ENCODE measurements at places on chromosomes 2 and 18. TPM values are rescaled to one million over a fixed set of nuclear protein-coding genes. Genes with fewer than 3 reads are reported as not detected.

The ACMSD gene
- not detected for total RNA-seq

The SERPINB3 gene
- not detected for total RNA-seq

The ERLEC1 gene
- 52.7 TPM for total RNA-seq

The MRPL53 gene
- 53.2 TPM for total RNA-seq

The MYOM1 gene
- total RNA-seq = 32.0 TPM

The ASB18 gene
- total RNA-seq = not detected

The CERS6 gene
- total RNA-seq = 13.2 TPM

The CFAP221 gene
- total RNA-seq = 3.2 TPM

The OSR1 gene
- total RNA-seq = 78.3 TPM

The NXPH2 gene
- not detected for total RNA-seq

The RESP18 gene
- total RNA-seq = not detected

The UGT1A1 gene
- not detected for total RNA-seq

The SGPP2 gene
- total RNA-seq = not detected

The STAT4 gene
- 2.2 TPM for total RNA-seq

The MAPRE3 gene
- total RNA-seq = 16.3 TPM

The DSG1 gene
- total RNA-seq = not detected

The GKN2 gene
- not detected for total RNA-seq

The CHPF gene
- 51.1 TPM for total RNA-seq

The SLC11A1 gene
- 77.1 TPM for total RNA-seq

The FZD7 gene
- total RNA-seq = 20.9 TPM

The RGPD3 gene
- 0.14 TPM for total RNA-seq

The AQP12B gene
- total RNA-seq = not detected
